ENCODE measurements at places on chromosomes 4 and X. TPM values are rescaled to one million over a fixed set of nuclear protein-coding genes. Genes with fewer than 3 reads are reported as not detected.

Gene PCGF3
- 69.2 TPM for total RNA-seq

DNA sequence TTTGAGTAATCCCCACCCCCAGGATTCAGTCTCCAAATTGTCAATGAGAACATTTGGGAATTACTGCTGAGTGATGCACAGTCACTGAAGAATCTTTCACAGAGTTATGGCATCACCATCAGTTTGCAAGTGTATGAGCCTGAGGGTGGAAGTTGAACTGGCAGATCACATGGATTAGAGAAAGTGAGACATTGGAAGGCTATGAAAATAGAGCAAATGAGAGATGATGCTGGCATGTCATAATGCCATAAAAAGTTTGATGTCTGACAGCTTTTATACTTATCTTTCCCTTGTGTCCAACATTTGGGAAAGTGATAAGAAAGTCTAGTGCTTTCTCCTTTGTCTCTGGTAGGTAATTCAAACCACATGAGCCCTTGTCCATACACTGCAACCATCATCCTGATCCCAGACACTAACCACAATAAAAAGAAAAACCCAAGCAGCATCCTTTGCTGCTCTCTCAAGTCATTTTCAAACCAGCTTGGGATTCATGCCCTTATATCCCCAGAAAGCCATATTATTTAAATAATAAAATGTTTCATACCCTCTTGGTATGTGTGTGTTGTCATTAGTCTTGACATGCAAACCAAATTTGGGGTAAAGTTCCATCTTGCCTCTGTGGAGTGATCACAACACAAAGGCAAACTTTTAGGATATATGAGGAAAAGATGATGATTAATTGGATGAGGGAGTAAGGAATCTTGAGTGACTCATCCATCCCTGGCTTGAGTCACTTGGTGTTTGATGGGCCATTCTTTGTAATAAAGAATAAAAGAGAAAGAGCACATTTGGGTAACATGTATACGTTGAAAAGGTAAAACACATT lies 438.9 kb downstream of the GRXCR1 start:
- no peak for DNase-seq

GRCh38 chrX:374596-374995 lies 12.1 kb downstream of the PPP2R3B start:
- no peak for DNase-seq

DNA sequence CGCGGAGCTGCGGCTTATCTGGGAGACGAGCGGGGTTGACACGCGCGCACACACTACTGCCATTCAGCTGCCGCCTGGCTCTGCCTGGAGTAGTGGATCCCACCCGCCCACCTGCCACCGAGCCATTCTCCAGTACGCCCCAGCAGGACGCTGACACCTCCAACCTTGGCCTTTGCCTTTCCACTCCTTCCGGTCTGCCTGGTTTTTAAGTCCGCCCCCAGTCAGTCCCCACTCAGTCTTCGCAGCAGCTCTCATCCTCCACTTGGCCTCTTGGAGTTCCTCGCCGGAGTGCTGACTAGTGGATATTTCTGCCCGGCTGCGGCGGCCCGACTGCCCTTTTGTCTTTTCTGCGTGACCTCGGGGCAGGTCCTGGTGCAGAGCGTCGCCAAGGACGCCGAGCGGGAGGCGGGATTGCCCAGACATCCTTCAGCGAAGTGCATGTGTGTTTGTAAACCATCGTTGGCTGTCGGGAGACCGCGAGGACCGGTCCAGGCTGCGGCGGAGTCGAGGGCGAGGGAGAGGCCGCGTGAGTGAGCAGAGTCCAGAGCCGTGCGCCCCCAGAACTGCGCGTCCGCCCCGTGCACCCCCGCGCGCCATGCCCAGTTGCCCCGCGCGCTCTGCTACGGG lies 1.1 kb downstream of the SLIT2 start:
- peak; percentile 45 for DNase-seq

DNA sequence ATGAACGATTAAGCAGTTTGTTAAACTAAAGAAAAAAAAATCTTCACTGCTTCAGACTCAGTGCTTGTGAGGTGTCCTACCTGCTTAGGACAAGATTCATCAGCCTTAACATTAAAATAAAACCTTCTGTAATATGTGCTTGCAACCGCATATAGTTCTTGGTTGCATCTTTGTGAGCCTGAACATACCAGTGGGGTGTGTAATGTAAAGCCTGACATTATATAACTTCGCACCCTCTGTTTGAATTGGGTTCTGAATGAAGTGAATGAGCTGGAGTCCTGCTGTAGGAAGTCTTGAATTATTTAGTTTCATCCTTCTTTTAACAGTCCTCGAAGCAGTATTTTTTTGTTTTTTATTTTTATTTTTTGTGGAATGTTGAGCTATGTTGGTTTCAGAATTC lies 3.1 kb downstream of the KDM6A start:
- DNase-seq = peak; percentile 3

GRCh38 chr4:145182222-145182621 lies 1.8 kb upstream of the OTUD4 start:
- no peak for DNase-seq

- DNase-seq = peak; percentile 59
Observed at GRCh38 chr4:136863756-136864155, 668.5 kb downstream of the PCDH18 start.

Gene IGFBP7
- 526 TPM for total RNA-seq

Gene ASB5
- total RNA-seq = not detected

Gene TKTL2
- total RNA-seq = not detected

Gene SH3BGRL
- total RNA-seq = 65.7 TPM

Gene RTL9
- not detected for total RNA-seq

DNA sequence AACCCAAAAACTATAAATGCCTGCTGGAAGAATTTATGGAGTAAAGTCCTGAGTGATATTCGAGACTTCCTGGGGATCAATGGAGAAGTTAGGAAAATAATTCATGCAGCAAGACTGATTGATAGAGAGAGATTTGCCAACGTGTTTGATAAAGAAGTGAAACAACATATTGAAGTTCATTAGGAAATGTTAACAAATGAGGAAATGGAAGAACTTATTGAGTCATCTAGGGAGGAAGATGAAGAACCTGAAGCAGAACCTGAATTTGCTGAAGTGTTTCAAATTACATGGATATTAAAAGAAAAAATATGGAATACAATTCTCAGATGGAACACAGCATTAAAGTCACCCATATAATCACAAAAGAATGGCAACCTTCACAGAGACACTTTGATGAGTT lies 39.0 kb downstream of the DDX60 start:
- DNase-seq = no peak

Gene LCORL
- total RNA-seq = 17.9 TPM

GRCh38 chr4:57117491-57117890 lies 7.3 kb upstream of the IGFBP7 start:
- no peak for DNase-seq

Gene BCORL1
- 13.1 TPM for total RNA-seq

GRCh38 chr4:184317234-184317918 lies 99.7 kb upstream of the ENPP6 start:
- DNase-seq = no peak

DNA sequence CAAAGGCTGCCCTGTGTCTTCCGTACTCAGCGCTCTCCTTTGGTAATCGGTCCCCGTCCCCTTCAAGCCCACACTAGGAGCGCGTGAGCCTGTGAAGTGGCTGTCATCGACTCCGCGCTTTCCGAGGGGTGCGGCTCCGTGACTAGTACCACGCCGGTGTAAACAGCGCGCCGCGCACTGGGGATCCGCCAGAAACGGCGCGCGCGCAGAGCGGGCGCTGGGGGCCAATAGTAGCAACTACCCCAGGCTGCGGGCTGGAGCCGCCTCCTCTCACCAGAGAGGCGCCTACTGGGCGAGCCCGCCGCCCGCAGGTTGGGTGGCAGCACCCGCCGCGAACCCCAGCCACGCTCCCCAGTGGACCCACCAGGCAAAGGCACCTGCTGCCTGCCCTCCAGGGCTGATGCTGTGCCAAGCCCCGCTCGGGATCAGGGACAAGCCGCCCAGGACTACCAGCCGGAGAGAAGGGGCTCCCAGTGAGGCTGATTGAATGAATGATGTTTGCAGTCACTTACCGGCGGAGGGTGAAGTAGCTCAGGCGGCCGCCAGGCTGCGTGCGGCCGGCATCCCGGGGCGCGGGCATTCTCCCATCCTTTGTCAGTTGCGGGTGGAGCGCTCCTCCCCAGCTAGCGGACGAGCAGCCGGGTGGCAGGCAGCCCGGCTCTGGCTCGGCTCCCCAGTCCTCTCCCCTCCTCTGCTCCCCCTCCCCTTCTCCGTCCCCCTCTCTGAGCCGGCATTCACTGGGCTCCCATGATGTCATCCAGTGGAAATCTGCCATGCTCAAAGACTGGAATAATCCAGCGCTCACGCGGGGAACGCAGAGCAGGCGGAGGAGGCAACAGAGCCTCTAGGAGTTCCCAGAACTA lies 370.3 kb upstream of the SMIM31 start:
- DNase-seq = no peak

Gene DCAF8L1
- not detected for total RNA-seq

Measured in endothelial cell of umbilical vein (primary cell).